Stimulated activated naive CD4-positive, alpha-beta T cell treated with Interleukin-2 at 50 U/mL for 16 hours (primary cell): ENCODE measurements at places on chromosomes 7 and 10.

DNA sequence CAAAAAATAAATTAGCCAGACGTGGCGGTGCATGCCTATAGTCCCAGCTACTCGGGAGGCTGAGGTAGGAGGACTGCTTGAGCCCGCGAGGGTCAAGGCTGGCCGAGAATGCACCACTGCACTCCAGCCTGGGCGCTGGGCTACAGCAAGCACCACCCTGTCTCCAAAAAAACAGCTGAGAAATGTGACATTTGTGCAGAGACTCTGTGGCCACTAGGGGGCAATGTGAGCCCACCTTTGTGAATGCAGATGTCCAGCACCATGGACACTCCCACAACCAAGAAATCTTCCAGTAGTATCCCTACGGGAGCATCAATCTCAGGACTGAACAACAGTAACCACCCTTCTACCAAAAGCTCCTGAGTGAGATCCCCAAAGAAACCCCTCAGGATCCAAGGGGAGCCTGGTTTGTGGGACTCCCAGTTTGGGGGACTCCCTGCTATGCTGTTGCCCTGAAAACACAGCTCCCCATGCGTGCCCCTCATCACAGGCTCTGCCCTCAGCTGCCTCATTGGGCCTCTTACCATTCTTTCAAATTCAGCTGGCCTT is 6.2 kb upstream of the AHCYL2 start:
- peak; percentile 68 for DNase-seq

GRCh38 chr10:10489805-10490571 is 527.7 kb upstream of the CELF2 start:
- DNase-seq, result no peak

GRCh38 chr10:122420624-122421007 is 33.8 kb upstream of the ARMS2 start:
- no peak for DNase-seq

- no peak for DNase-seq
These were observed 251.3 kb upstream of the VWC2 start for GRCh38 chr7:49522111-49522510.

DNA sequence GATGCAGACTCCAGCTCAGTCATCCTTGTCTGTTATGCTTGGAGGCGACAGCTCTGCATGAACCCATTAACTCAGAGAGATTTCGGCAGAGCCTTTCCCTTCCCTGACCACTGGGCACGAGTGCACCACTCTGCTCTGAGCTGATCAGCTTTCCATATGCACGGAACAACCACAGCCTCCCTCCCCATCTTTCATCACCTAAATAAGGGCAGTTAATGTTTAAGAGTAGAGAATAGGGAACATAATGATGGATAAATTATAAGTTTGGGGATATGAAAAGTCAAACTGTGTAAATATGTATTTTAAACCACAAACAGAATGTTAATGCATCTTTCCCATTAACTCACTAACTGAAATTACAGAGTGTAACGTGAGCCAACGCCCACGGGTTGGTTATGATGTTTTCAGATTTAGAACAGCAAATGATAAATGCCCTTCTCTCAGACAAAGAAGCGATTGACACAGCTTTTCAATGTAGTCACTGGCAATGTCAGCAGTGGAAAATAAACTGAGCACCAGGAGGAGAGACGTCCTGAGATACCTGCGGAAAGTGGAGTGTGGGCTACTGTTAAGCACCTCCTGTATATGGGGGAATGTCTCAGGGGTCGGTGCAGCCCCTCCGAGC is 658.2 kb downstream of the LRMDA start:
- DNase-seq, result no peak
